Choroid plexus epithelial cell (primary cell): ENCODE measurements at places on chromosomes 12 and 14.

DNA sequence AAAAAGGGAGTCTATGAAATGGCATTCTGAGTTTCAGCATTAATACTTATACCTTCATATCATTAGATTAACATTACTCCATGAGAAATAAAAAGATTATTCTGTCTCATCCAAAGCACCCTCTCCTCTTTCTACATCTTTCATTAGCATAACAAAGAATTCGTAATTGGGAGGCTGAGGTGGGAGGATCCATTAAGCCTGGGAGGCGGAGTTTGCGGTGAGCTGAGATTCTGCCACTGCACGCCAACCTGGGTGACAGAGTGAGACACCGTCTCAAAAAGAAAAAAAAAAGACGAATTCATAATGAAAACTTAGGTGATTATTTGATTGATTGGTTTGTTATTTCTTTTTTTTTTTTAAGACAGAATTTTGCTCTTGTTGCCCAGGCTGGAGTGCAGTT, 1.8 kb upstream of the CDK17 start:
- no peak for DNase-seq

- peak; percentile 55 for DNase-seq
Measured at GRCh38 chr14:94612580-94613554, 676 bp downstream of the SERPINA3 start.

DNA sequence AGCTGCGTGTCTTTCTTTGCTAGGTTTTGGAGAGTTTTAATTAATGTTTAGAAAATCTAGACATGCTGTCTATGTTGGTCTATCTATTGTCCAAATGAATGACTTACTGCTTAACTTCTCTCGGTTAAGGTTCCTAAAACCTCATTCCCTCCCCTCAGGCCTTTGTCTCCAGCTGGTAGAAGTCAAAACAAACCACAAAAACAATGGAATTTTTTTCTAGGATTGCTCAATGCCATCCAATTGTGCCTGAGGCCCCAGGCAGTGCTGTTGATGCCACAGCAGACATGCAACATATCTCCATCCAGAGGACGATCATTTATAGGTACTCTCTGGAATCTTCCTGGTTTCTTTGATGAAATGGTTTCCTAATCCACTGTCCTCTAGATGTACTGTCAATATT, 448.2 kb upstream of the TBX3 start:
- no peak for DNase-seq

- DNase-seq, result no peak
Measured at GRCh38 chr14:87630846-87631245, 362.1 kb downstream of the GALC start.

- no peak for DNase-seq
Measured at GRCh38 chr12:105466231-105466900, 135.9 kb downstream of the C12orf75 start.

- peak; percentile 80 for DNase-seq
Measured at GRCh38 chr12:9707864-9708808, 24.8 kb downstream of the CLECL1 start.
